Activated T-cell treated with anti-CD3 and anti-CD28 coated beads for 24 hours (primary cell): ENCODE measurements at places on chromosomes 5 and 9.

- no peak for DNase-seq
Measured at GRCh38 chr9:93531374-93531773, 45.0 kb upstream of the PHF2 start.

DNA sequence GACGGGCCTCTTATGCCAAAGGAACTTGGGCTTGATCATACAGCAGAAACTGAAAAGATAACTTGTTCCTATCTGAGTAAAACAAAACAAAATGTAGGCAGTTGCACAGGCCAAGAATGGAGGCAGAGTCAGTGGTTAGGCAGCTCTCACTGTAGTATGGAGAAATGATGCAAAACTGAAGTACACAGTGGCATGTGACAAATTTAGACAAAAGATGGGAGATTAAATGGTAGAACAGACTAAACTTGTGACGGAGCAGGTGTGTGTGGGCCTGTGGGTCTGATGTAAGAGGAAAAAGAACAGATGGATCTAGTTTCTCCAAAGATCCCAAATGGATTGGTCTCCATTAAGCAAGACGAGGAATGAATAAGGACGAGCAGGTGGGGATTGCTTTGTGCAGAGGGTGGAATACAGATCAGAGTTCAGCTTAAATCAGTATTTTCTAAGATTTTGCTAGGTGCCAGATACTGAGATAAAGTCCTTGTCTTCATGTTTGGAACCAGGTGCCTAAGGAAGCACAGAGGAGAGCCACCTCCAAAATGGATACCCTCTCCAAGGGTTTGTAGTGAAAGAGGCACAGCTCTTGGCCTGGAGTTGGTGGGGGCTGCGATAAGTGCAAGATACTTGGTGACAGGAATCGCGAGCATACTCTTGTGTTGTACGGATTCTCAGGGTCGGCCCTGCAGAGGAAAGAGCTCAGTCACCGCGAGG lies 722 bp upstream of the DCP2 start:
- no peak for DNase-seq

DNA sequence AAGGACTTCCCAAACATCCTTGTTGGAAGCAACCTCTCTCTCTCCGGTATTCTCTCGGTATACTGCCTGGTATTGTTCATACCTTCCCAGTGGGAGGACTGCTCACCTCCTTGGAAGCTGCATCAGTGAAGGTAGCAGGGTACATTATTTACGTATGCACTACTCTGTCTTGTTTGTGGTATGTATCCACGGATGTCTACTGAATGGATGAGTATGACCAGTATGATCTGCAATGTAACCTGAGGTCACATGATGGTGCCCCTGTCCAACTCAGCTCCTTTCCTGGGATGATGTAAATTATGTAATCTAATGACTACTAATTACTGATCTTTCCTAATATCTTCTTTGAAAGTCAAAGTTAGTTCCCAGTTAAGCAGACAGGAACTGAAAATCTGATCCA lies 32.1 kb downstream of the CEMIP2 start:
- DNase-seq: no peak

GRCh38 chr9:125904155-125904851 lies 157.1 kb downstream of the PBX3 start:
- no peak for DNase-seq

DNA sequence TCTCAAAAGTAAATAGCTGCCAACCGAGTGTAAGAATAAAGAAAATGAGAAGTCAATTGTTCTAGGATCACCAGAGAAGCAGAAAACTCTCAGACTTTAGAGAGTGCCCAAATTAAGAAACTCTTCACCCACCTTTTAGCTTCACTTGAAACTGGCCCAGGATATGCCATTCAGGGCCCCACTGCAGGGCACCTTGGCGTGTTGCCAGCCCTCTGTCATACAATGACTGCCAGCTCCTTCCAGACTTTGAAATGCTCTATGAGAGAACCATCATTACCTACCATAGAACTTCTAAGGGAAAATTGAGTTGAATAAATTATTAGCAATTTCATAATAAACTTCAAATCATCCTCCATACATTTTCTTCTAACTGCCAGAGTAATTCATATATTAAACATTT lies 240.5 kb downstream of the CETN3 start:
- DNase-seq: no peak

DNA sequence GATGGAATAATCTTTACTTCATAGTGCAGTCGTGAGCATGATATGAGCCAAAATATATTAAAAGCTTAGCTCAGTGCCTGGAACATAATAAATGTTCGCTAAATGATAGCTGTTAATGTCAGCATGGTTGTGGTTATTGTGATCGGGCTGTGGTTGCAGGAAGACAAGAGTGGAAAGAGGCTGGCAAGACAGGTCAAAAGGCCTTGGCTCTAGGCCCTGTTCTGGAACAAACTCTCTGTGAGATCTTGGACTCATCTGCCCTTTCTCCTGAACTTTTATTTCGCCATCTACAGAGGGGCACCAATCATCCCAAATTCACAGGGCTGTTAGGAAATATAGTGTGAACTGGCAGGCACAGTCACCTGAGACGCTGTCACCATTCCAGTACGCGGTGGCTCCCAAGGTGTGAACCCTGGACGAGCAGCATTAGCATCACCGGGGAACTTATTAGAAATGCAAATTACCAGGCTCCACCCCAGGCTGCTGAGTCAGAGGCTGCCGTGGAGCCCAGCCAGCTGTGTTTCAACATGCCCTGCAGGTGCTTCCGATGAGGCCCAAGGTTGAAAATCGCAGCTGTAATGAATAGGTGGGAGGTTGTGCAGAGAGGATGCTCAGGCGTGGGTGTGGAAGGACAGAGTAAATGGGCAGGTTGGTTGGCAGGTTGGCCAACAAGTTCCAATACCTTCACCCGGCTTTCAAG lies 50.2 kb upstream of the SAP30L start:
- no peak for DNase-seq

- DNase-seq: no peak
Measured at GRCh38 chr5:178587763-178588611, 2.2 kb downstream of the COL23A1 start.

- DNase-seq: peak; percentile 10
Measured at GRCh38 chr5:150485693-150486401, 22.1 kb upstream of the NDST1 start.

GRCh38 chr5:76415855-76416254 lies 12.8 kb downstream of the IQGAP2 start:
- no peak for DNase-seq

DNA sequence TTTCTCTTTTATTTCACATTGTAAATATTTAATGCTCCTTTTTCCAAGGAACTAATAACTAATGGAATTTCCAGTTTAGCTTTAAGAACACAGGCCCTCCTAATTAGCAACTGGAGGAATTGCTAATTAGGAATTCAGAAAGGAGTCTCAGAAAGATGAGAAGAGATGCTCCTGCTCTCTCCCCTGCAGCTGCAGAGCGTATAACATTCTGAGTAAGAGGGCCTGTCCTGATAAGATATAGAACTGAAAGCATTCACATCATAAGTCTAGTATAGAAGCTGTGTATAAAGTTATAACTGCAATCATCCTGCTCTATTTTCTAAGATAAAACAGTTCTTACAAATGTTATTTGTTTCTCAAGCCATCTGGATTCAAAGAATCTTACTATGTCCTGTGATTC lies 83.2 kb downstream of the DTWD2 start:
- no peak for DNase-seq

GRCh38 chr5:145347026-145347616 lies 488.0 kb downstream of the PRELID2 start:
- DNase-seq: no peak

DNA sequence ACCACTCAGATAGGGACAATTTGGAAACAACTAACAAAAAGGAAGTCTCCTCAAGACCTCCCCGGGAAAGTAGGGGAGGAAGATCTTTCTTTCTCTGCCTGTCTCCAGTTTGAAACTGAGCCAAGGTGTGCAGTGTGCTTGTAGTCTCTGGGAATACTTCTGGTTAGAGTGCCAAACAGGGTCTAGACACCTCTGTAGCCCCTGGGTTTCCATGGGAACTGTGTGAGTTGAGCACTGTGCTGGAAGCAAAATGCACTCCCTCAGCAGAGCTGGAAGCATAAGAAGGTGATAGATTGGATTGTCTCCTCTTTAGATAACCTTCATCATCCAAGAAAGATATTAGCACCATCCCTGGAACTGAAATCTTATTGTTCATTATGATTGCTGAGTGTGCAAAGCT lies 129.2 kb upstream of the TNPO1 start:
- DNase-seq: no peak

- no peak for DNase-seq
Measured at GRCh38 chr5:143916451-143916850, 104.5 kb downstream of the HMHB1 start.

DNA sequence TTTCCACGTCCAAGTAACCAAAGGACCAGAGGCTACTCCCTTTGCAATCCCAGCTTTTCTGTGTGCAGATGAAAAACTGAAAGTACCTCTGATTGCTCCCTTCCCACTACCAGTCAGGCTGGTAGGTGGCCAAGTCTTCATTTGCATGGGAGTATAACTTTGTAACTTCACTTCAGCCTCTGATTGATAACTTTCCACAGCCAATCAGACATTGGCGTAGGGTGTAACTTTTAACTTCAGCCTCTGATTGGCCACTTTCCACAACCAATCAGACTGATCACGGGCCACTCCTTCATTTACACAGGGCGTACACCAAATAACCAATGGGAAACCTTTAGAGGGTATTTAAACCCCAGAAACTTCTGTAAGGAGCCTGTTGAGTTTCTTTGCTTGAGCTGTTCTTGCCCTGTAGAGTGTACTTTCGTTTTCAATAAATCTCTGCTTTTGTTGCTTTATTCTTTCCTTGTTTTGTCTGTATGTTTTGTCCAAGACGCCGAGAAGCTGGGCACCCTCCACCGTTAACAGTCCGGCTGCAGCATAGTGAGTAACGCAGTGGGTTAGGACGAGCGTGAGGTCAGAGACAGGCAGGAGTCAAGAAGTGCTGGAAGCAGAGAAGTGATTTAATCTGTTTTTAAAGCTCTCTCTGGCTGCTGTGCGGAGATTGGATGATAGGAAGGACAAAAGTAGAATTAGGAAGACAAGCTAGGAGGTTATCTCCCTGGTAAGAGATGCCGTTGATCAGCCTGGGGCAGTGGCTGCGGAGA lies 3.5 kb upstream of the EXOSC2 start:
- DNase-seq: no peak

- DNase-seq: no peak
Measured at GRCh38 chr5:126417178-126417577, 6.0 kb upstream of the GRAMD2B start.

GRCh38 chr9:129053020-129053419 lies 16.6 kb downstream of the MIGA2 start:
- no peak for DNase-seq

- DNase-seq: no peak
Measured at GRCh38 chr9:129500161-129500862, 120.6 kb downstream of the C9orf50 start.

GRCh38 chr5:166062719-166063118 lies 2228.7 kb upstream of the WWC1 start:
- DNase-seq: no peak

- no peak for DNase-seq
Measured at GRCh38 chr9:83975300-83975699, 4.7 kb downstream of the HNRNPK start.

GRCh38 chr5:148393390-148393741 lies 9.6 kb downstream of the FBXO38 start:
- DNase-seq: no peak

DNA sequence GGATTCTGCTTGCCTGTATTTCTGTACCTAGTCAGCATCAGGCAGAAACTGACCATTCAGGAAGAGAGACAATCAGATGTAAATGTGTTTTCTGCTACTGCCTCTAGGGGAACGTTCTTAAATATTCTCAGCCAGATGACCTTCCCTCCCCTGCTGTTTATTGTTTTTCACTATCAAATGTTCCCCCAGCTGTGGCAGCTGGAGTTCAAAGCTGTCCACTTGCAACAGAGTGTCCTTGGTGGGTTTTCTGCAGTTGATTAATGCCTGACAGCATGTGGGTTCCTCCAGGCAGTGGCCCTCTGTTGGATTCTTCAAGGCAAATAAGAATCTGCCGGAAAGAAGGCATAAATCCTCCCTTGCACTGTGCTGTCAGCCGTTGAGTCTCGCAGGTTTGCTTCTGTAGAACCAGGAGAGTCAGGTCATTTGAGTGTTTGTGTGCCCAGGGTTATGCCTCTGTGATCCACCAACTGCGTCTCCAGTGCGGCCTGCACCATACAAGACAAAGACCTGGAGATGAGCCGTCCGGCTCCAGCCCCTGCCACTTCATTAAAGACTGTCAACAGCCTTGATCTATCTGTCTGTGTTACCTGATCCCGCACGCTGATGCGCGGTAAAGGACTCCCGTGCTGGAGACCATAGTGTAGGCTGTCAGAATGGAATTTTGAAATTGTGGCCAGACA lies 203.4 kb downstream of the GADD45G start:
- no peak for DNase-seq

DNA sequence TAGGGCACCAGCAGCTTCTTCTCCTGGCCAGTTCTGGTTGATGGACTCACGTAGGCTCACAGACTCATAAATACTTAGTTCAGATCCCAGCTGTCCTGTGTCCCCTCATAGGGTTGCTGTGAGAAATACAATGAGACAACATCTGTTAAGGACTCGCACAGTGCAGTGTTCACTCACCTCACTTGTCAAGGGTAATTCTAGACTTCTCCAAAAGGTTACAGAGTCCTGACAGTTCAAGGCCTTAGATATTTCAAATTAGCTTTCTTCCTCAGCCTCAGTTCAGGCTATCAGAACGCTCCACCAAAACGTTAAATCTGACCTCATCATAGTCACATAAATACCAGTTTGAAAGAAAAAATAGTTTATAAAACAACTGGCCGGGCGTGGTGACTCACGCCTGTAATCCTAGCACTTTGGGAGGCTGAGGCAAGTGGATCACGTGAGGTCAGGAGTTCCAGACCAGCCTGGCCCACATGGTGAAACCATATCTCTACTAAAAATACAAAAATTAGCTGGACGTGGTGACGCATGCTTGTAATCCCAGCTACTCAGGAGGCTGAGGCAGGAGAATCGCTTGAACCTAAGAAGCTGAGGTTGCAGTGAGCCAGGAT lies 106.3 kb downstream of the UGCG start:
- DNase-seq: no peak

GRCh38 chr5:42970636-42971559 lies 69.2 kb downstream of the ANXA2R start:
- DNase-seq: no peak

DNA sequence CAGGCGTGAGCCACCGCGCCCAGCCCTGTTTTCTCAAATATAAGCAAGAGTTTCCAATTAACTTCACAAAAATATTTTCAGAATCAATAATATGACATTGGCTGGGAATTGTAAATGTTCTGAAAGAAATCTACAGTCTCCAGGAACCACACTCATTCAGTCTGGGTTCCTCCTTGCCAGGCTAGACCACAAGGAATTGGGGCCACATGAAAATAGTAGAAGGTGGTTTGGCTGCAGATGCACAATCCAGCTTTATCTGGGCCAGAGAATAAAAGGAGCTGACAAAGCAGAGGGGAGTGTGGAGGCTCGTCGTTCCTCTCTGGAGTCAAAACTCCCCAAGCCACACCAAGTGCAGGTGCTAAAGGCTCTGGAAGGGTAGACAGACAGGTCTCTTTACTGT lies 92.0 kb upstream of the OSMR start:
- no peak for DNase-seq

- no peak for DNase-seq
Measured at GRCh38 chr9:123327697-123328100, 28.3 kb upstream of the CRB2 start.

- DNase-seq: peak; percentile 14
Measured at GRCh38 chr5:66440202-66440680, 156.0 kb upstream of the MAST4 start.

- no peak for DNase-seq
Measured at GRCh38 chr5:124134941-124135340, 611.5 kb downstream of the ZNF608 start.

- DNase-seq: no peak
Measured at GRCh38 chr5:148384380-148384737, 601 bp downstream of the FBXO38 start.
